ENCODE measurements at places on chromosomes 3 and 15.

DNA sequence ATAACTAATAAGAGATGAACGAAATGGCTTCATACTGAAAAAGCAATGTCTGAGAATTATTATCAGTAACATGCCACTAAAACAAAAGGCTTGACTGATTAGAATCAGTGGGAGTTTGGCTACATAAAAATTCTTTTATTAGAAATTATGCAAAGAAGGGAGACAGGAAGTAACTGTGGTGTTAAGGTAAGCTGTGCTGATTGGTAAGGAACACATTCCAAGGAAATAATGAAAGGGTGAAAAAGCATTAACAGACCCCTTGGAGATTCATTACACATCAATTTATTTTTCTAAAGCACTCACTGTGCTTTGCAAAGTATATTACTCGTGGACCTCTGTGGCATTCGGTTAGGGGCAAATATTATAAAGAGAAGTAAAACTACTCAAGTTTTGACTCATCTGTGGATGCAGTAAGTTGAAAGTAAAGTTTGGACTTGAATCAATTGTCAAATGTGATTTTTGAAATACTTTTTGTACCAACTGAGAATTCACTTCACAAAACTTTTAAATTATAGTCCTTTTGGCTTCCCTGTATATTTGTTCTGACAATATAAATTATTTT, 176.1 kb upstream of the ZPLD1 start:
- DNase-seq, result no peak

DNA sequence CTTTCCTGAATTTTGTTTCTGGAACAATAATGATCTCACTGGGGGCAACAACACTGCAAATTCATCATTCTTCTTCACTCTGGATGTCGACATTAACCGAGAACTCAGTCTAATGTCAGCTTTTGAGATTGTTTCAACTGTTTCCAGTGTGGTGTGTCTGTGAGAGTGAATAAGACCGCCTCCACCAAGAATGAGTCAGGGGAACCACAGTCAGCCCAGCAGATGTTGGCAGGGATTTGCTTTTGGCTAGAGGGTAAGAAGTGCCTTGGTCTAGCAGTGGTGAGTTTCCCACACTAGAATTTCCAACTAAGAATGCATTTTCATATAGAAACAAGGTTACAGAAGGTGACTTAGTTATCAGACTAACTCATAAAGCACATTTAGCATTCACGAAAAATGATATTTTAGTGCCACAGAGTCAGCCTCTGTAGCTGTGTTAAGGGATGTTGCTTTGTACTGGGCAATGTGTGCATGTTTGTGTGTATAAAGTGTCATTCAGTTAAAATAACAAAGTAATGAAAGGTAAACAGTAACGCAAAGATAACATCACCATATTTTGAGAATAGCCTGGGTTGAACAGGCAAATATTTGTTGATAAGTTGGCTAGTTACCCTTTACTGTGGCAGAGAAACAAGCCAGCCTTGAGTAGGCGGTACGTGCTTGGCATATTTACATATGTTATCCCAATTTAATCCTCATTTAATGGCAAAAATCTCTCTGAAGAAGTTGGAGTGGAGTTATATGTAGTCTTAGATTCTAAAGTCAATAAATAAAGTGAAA, 33.8 kb downstream of the DRD3 start:
- no peak for DNase-seq

- peak; percentile 51 for DNase-seq
Measured at GRCh38 chr3:107676469-107677309, 153.9 kb downstream of the BBX start.

GRCh38 chr3:127573912-127574311, 16.6 kb downstream of the TPRA1 start:
- DNase-seq, result no peak

DNA sequence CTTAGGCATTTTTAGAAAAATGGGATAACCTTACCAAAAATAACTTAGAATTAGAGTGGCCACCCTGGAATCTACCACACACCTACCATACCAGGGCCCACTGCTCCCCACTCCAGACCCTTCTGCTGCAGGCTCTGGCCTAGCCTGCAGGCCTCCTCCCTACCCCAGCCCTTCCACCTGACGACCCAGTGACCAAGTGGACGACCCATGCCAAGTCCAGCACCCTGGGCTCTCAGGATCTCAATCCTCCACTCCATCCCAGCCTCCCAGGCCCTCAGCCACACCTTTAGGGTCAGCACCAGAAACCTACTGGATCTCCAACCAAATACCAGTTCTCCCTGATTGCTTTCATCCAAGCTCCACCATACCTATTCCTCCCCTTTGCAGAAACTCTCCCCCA, 145.8 kb downstream of the TPRA1 start:
- no peak for DNase-seq

DNA sequence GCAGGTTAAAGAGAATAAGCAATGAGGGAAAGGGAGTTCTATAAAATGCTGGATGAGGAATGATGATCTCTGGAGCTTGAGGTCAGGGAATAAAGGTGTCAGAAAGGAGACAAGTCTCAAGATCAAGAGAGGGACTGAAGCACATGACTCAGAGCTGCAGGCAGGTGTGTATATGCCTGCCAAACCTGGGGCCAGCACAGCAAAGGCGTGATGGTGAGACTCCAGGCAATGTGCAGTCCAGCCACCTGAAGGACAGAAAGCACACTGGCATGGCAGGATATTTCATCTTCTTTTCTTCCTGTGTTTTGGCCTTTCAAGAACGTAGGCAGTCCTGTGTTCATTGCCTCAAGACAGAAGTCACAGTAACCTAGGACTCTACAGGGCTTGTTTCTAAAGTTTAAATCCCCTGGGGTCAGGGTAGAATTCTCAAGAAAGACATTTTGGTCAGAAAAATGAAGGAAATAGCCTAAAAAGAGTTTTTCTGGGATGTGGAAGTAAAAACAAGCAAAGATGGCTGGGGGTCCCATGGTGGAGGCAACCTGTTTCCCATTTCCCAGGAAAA, 55.5 kb upstream of the TOPAZ1 start:
- DNase-seq, result no peak

GRCh38 chr3:149023951-149024350, 32.6 kb downstream of the GYG1 start:
- no peak for DNase-seq

- DNase-seq, result no peak
Measured at GRCh38 chr3:17656264-17656663, 86.2 kb downstream of the TBC1D5 start.

- DNase-seq, result no peak
Measured at GRCh38 chr3:64667887-64668581, 19.8 kb downstream of the ADAMTS9 start.

DNA sequence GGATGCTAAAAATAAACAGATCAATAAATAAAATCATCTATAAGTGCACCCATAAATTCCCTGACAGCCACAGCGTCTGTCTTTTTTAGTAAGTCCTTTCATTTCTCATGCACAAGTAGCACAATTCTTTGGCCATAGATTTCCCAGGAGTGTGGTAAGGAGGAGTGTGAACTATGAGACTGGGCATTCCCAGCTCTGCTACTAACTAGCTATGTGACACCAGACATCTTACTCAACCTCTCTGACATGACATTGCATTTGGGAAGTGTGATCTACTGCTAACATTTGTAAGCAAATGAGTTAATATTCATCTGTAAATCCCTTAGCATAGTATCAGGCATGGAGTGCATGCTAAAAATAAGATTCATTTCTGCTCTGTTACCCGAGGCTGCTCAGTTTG, 301.7 kb downstream of the NTRK3 start:
- DNase-seq, result no peak

- DNase-seq, result no peak
Measured at GRCh38 chr3:127196002-127196401, 3.1 kb downstream of the PRR23E start.

- DNase-seq, result no peak
Measured at GRCh38 chr3:11591391-11592282, 52.1 kb downstream of the VGLL4 start.

DNA sequence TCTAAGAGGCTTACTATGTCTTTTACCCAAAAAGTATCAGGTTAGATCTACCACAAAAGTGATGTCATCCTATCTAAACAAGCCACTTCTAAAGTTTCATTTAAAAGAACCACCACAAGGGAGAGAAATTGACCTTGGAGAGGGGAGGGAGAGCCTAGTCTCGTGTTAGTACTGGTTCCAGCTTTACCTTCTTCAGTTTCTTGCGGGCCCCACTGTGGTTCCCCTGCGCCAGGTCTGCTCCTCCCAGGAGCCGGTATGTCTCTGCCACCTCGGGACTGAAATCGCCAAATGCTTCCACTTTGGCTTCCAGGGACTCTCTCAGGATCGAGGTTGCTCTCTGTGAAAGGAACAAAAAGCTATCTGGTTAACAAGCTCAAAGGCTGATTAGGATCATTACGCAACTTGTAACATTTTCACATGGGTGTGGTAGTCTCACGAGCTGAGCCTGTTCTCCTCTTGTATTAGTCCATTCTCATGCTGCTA, 51.1 kb downstream of the SYNM start:
- no peak for DNase-seq

DNA sequence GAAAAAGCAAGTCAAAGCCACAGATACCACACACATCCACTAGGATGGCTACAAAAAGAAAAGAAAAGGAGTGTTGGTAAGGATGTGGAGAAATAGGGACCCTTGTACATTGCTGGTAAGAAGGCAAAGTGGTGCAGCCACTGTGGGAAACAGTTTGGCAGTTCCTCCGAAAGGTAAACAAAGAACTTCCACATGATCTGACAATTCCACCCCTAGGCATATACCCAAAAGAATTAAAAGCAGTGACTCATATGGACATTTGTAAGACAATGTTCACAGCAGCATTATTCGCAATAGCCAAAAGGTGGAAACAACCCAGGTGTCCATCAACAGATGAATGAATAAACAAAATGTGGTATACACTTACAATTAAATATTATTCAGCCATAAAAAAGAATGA, 22.2 kb upstream of the GMPPB start:
- no peak for DNase-seq

- no peak for DNase-seq
Measured at GRCh38 chr3:133295199-133295901, 104.5 kb upstream of the BFSP2 start.

DNA sequence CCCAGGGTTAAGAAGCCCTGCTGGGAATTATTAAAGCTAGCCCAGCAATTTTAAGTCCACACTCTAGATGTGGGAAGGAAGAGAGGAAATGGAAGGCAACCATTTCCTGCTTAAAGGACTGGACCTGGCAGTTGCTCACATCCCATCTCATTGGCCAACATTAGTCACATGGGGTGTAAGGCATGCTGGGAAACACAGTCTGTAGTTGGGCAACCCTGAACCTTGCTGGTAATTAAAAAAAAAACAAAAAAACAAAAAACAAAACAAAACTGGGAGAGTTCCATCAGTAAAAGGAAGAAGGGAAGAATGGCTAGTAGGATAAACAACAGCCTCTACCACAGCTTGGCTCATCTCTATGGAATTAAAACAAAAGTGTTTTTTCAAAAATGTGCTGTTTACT, 136.0 kb downstream of the VGLL4 start:
- DNase-seq, result no peak

- no peak for DNase-seq
Measured at GRCh38 chr3:189688262-189688661, 57.1 kb downstream of the TP63 start.

- DNase-seq, result peak; percentile 9
Measured at GRCh38 chr3:101065962-101066361, 72.7 kb upstream of the ABI3BP start.

DNA sequence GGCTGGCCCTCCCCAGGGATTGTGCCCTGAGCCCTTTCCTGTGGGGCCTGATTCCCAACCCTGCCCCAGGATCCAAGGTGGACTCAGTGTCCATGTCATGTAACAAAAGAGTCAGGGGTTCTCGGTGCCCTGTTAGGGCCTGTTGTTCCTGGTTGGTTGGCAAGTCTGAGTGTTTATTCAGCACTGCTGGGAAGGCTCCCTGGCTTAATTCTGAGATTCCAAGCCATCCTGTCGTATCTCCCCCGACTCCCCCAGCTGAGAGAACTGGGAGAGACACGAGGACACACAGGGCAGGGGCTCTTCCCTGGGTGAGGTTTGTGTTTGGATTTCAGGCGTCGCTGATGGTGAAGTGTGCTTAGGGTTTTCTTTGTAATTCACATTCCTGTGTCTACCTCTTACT, 78.3 kb downstream of the EEFSEC start:
- no peak for DNase-seq

- no peak for DNase-seq
Measured at GRCh38 chr3:157816296-157816695, 289.9 kb downstream of the SHOX2 start.

DNA sequence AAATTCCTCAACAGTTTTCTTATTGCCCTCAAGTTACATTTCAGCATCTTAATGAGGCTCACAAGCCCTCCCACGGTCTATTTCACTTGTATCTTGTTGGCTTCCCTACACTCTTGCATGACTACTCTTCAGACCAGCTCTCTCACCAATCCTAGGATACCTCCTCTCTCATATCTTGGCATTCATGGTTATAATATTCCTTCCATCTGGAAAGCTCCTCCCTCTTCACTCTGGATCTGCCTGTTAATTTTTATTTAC, 8.5 kb upstream of the CCDC80 start:
- DNase-seq, result no peak

- DNase-seq, result no peak
Measured at GRCh38 chr3:149553781-149554451, 79.4 kb downstream of the TM4SF4 start.

GRCh38 chr3:160065282-160065681, 76.6 kb downstream of the IL12A start:
- no peak for DNase-seq

GRCh38 chr3:15631426-15632211, 30.1 kb downstream of the BTD start:
- DNase-seq, result no peak

- peak; percentile 96 for DNase-seq
Measured at GRCh38 chr3:149366941-149367840, 10.3 kb downstream of the TM4SF1 start.

DNA sequence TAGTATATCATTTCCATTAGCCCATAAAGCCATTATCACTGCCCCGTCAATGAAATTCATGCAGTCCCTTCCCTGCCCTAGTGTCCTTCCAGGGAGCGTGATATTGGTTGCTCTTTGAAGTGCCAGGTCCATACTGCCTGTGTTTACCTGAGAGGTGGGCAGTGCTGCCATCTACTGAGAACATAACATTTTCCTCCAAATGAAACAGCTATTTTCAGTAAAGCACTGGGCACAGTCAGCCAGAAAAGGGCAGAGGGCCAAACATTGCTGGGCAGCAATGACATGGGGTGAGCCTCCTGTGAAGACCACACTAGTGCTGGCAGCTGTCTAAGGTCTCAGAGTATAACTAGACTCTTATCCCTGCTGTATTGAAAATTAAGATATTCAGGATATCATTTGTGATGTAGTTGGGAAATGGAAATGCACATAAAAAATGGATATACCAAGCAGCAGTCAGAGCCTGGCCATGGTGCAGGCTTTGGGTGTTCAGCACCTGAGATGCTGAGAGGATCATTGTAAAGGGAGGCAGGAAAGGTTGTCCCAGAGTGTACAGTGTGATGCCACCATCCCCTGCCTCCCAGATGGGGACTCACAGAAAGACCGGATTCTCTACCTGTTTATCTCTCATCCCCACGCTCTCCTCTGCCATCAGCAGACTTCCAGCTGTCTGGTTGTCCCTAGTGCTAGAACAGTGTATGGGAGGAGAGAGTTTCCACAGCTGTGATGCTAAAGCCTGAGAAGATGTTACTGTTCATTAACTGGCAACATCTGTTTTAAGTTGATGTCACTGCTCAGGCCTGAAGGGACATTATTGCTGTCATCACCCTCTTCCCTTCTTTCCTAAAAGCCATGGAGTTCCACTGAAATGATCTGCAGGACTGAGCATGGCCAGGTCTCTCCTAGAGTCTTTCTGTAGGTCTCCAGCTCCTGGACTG, 108.8 kb downstream of the ARNT2 start:
- DNase-seq, result peak; percentile 9

Data from LoVo (cell line).